Right lobe of liver (tissue), 6 donors: ENCODE measurements at places on chromosomes 5 and 9. TPM values are rescaled to one million over a fixed set of nuclear protein-coding genes. Genes with fewer than 3 reads are reported as not detected.
A peak's percentile ranks its signal among the peaks of the same experiment; 100 is the strongest.

Gene ANKRD31
- not detected for total RNA-seq

Gene CSNK1G3
- total RNA-seq: 25.6 TPM

Gene ZNF354C
- 1.5 TPM for total RNA-seq

Gene PCDHGA4
- 1.2 TPM for total RNA-seq

Gene SLCO6A1
- total RNA-seq: not detected

Gene NEUROG1
- not detected for total RNA-seq

Gene SLC36A3
- total RNA-seq: not detected

Gene FOXI1
- total RNA-seq: not detected

Gene SPINK13
- total RNA-seq: not detected

Gene TXNDC8
- total RNA-seq: not detected

Gene NMUR2
- total RNA-seq: not detected

Gene FRMPD1
- 0.67 TPM for total RNA-seq

- DNase-seq: peak; percentile 31
These were observed 23.1 kb downstream of the P4HA2 start for GRCh38 chr5:132204371-132205135.

DNA sequence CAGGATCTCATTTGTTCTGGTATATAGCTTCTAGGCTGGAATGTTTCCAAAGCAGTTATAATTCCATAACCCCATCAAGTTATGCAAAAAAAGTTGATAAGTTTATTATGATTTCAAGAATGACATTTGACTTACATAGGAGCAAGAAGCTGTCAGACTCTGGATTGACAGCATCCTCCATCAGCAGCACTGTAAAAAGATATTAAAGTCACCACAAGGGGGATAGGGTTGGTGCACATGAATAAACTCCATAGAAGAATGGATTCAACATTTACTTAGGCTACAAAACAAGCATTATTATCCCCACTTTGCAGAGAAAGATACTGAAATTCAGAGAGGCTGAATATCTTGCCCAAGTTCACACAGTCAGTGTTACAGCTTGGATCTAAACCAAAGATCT, 208.9 kb upstream of the SLC30A5 start:
- no peak for DNase-seq

GRCh38 chr5:180006141-180006540, 65.4 kb downstream of the RNF130 start:
- no peak for DNase-seq

GRCh38 chr5:96432216-96433065, 607 bp downstream of the PCSK1 start:
- DNase-seq: no peak

- DNase-seq: no peak
These were observed 5.6 kb downstream of the JMY start for GRCh38 chr5:79241535-79241979.

- DNase-seq: no peak
These were observed 6.9 kb upstream of the TRMT10B start for GRCh38 chr9:37746448-37747270.

DNA sequence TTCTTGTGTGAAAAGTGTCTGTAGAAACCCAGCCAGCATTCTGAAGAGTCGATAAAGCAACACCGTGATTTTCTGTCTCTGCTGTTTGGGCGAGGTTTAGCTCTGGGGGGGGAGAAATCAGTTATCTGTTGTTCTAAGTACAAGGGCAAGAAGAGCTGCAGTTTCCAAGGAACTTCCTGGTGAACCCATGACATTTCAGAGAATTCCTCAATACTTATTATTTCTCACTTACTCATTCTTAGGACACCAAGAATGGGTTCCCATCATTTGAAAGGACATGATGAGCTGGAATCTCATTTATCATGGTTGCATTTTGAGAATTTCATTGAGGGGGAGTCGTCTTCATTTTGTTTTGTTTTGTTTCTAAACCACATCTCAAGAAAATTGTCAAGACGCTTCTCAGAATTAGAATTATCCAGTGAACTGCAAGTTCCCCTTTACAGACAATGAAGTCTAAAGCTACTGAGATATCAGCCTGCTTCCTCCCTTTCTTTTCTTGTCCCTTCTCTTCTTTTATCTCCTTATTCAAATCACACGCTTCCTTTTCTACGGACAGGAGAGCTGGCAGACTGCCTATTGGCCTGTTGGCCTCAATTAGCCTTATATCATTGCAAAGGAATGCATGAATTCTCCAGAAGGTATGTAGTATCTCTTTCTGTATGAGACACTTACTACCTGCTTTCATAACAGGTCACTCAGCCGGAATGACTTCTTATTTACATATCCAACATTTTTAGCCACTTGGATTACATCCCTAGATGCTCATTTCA, 53.7 kb downstream of the ZNF462 start:
- DNase-seq: no peak

DNA sequence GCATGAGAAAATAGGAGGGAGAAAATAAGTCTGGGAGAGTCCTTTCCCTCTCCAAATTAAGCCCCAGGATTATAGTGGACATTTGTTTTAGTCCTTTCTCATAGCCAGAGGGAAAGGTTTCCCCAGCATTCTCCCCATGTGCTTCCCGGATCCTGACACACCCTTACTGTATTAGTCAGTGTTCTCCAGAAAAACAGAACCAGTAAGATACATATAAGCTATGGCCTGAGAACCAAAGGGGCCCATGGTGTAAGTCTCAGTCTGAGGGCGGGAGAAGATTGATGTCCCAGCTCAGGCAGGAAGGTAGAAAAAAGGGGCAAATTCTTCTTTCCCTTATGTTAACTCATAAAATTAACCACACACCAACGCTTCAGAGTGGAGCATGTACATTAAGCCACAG, 25.6 kb upstream of the SPATA31D4 start:
- DNase-seq: no peak

DNA sequence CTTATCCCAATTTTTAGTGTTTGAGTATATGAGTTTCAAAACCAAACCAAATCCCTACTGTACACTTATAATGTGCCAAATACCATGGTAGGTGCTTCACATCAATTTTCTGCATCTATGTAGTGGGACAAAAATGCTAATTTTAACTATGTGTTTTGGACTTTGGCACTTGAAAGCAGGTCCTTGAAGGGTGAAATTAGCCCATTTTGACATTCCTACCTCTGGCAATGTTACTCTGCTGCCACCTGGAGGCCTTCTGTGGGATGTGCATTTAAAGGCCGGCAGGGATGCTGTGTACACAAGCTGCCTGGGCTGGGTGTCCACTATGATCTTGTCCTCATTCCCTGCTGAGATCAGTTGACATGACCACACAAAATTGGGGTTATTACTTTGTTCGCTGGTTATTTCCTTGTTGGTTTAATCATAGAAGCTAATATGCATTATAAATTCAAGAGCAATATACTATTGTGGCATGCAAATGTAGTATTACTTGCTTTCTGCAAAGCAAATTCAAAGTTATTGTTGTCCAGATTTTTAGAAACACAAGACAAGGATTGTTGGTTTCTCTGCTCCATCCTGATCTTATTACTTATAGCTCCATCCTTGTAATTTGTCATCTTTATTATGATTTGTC, 166.8 kb downstream of the ARHGEF28 start:
- peak; percentile 64 for DNase-seq

- peak; percentile 57 for DNase-seq
These were observed 35.8 kb upstream of the SPRY4 start for GRCh38 chr5:142360607-142361120.

GRCh38 chr5:133240425-133241091, 188.7 kb downstream of the HSPA4 start:
- DNase-seq: no peak

GRCh38 chr5:75844301-75844700, 127.1 kb upstream of the POC5 start:
- no peak for DNase-seq

DNA sequence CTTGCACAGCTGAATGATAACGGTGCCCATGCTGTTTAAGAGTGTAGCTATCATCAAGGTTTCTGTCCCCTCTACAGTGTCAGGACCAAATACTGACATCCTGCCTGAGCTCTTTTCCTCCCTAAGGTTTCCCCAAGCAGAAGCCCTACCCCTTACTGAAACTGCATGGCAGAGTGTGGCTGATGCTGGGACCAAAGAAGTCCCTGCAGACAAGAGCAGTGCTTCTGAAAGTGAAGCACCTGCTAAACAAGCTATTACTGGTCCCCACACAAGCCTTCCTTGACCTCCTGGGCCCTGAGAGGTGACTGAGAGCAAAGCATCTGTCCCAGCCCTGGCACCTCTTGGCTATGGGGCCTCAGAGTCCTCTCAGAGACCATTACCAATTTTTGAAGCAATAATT, 56.1 kb downstream of the CFAP90 start:
- no peak for DNase-seq

- DNase-seq: no peak
These were observed 40.9 kb downstream of the NMUR2 start for GRCh38 chr5:152364172-152364571.

DNA sequence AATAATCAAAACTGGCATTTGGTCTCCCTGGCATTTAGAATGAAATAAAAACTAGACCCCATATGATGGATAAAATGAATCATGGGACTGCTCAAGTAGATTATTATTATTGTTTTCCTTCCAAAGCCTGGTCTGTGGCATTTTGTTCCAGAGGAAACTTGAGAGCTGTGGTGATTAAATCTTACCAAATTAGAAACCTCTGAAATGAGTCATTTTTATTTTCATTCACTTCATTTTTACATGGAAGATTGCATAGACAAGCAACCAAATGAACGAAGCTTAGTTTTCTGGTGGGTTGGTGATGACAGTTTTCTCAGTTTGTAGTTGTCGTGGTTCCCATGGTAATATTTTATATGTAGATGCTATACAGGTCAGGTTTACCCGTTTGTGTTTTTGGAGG, 23.4 kb downstream of the PAM start:
- no peak for DNase-seq

DNA sequence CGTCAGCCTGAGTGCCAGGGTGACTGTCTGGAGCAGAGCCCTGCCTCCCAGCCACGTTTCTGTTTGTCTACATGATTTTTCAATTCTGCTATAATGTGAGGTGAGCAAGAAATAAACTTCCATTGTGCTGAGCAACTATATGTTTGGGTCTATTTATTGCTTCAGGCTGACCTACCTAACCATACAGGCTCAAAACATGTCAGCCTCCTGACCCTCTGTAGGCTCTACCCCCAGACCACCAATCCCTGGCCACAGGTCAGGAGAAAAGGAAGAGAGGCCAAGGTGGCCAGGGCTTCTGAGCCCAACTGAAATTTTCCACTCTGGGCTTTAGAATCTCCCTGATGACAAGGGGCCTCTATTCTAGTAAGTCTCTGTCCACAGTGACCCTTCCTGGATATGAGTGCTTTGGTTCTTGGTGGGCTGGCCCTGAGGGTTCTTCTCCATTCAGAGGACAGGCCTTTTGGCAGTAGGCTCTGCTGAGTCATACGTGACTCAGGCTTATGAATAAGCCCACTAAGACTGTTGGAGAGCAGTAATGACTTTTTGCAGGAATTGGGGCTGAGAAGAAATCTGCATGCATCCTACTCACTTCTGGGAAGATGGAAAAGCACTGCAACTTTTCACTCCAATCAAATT, 117.2 kb upstream of the TBCA start:
- DNase-seq: no peak

DNA sequence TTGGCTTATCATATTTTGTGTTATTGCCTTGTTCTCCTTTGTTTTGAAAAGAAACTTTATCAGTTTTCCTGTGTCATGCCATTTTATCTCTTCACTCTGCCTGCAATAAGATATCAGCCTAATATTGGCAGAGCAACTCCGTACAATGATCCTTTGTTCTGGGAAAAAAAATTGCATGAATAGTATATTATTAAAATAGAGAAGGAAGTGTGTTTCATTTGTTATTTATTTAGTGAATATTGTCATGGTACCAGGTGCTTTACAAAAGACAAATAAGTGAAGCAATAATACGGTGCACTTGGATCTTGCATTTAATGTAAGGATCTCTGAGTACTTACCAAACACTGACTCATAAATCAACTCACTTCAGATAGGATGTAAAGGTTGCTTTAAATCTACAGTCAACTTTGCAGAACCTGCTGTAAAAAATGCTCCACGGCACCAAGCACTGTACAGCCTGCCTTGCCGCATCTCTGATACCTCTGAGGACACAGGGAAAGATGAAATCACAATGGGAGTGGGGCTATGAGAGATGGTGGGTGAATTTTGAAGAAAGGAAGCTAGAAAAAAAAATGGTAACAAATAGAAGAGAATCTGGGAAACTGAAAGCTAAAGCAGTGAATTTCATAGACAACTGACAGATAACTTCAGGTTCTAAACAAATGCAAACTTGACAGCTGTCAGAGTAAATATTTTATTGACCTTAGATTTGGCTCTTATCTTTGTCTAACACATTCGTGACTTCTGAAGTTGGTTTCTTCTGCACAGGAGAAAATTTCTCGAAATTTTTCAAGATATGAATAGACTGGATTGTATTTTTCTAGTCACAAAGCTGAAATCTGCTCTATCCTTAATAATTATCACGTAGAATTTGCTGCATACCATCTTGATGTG, 232.1 kb downstream of the ENC1 start:
- DNase-seq: no peak

DNA sequence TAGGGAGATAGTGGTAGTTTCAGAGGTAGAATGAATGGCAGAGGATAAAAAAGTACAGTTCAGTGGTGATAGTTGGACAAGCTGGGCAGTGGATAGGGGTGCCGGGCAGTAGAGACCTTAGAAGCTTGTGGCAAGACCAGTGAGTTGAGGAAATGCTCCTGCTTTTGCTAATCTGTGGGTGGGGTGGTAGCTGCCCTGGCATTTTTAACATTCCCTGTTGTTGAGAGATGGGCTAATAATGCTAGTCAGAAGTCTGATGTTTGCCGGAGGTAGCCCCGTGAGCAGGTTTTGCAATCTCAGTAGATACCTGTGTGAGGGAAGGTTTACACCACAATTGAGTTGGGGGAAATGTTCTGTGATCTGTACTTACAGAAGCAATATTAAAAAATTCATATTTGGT, 91.1 kb downstream of the TRIO start:
- DNase-seq: no peak

DNA sequence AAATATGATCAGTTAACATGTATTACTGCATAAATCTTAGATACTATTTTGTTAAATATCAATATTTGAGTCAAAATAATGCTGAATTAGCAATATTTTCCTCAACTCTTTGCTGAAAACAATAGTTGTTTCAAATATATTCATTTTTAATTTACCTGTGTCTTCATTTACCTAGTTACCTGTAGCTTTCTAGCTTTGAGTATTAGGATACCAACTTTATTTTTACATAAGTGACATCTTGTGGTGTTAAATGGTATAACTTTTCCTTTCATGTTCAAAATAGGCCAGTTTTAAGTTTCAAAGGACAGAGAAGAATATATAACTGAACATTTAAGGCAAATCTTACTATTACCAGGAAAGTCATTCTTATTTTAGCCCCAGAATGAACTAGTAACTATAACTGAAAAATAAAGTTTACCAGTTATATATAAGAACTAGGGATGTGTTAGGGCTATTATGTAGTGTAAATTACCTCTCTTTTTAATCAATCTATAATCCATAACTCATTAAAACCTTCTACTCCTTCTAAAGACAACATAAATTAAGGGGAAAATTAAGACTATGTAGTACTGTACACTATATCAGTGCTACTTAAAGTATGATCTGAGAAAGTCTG, 25.3 kb downstream of the AP3B1 start:
- DNase-seq: no peak

- DNase-seq: no peak
These were observed 59.2 kb downstream of the PHAX start for GRCh38 chr5:126659805-126660482.

- no peak for DNase-seq
These were observed 244.4 kb upstream of the TUT7 start for GRCh38 chr9:86598411-86599239.
